ENCODE measurements at places on chromosomes 6 and 20.

- no peak for DNase-seq
Measured at GRCh38 chr6:13307508-13307995, 20.8 kb downstream of the TBC1D7 start.

DNA sequence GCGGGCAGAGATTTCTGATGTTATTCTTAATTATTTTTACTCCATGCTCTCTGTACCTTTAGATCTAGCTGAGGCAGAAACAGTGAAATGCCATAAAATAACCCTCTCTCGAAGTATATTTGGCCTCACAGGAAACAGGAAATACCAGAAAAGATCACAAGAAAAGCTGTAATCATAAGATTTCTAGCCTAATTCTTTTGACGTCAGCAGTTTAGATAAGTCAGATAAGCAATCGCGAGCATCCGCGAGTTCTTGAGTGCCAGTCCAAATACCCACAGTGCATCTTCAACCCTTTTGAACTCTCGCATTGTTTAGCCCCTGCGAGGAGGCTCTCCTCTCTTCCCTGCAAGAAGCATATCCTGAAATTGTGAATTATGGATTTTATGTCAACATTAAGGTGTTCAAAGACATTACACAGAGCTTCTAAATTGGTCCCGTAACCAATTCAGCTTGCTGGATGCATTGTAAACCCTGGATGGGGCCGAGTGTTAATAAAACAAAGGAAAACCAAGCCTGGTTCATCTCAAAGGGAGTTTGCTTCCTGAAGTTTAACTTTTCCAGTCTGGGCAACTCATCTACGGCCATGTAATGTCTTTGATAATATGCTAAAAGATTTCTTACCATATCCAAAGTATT is 198.9 kb downstream of the MTFR2 start:
- no peak for DNase-seq

- no peak for DNase-seq
Measured at GRCh38 chr6:43016176-43016942, 2.3 kb downstream of the KLHDC3 start.

DNA sequence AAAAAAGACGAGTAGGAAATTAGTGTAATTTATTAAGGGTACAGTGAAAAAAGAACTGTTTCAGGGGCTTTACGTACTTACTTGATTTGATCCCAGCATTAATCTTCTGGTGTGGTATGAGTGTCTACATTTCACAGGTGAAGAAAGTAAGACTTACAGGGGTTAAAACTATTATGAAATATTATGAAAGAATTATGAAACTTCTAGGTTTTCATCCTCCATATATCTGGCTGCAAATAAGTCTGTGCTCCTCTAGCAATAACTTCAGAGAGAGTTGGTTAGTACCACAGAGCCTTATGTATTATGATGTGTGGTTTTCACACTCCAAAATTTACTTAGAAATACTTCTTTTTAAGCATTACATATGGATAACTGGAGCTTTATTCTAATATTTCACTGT is 41.9 kb downstream of the ZFAND3 start:
- no peak for DNase-seq

DNA sequence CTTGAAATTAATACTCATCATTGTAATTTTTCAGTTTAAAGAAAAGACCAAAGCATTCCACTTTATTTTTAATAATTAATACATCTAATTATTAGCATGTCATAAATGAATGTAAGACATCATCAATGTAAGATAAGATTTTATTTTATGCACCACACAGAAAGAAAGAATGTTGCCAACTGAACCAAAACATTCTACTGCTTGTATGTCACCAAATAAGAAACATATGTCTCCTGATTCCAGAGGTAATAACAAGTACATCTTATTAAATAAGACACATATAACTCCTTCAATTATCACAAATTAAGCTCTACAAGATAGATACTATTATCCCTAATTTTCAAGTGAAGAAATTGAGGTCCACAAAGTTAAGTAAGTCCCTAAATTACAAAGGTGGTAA is 189.5 kb downstream of the GMDS start:
- no peak for DNase-seq

- DNase-seq = no peak
Measured at GRCh38 chr20:646107-646867, 6.7 kb downstream of the SRXN1 start.

GRCh38 chr20:48238781-48239180 is 453.5 kb upstream of the SULF2 start:
- DNase-seq = no peak

DNA sequence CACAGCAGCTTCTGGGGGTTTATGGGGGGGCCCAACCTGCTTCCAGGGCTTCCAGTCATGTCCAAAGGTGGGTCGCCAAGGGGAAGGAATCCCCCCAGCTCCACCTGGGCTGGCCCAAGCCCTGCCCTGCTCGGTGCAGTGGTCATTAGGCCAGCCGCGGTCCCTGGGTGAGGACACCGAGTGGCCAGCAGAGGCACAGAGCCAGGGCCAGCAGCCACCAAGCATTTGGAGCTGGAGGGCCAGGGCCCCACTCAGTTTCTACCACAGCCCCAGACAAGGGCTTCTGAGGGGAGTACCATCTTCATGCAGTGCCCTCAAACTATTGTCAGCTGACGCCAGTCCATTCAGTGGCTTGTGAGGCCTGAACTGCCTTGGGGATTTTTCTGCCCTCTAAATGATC is 39.6 kb downstream of the TFEB start:
- DNase-seq = no peak

GRCh38 chr6:133441491-133441890 is 200.3 kb downstream of the EYA4 start:
- DNase-seq = no peak

- no peak for DNase-seq
Measured at GRCh38 chr6:155443168-155443567, 12.5 kb downstream of the NOX3 start.

- peak; percentile 57 for DNase-seq
Measured at GRCh38 chr6:143337201-143337949, 113.1 kb downstream of the ADAT2 start.

GRCh38 chr6:167056370-167056769 is 57.2 kb downstream of the CEP43 start:
- no peak for DNase-seq

GRCh38 chr20:44464514-44464913 is 11.2 kb upstream of the TTPAL start:
- no peak for DNase-seq

GRCh38 chr20:50037123-50037522 is 54.3 kb downstream of the SNAI1 start:
- DNase-seq = no peak

DNA sequence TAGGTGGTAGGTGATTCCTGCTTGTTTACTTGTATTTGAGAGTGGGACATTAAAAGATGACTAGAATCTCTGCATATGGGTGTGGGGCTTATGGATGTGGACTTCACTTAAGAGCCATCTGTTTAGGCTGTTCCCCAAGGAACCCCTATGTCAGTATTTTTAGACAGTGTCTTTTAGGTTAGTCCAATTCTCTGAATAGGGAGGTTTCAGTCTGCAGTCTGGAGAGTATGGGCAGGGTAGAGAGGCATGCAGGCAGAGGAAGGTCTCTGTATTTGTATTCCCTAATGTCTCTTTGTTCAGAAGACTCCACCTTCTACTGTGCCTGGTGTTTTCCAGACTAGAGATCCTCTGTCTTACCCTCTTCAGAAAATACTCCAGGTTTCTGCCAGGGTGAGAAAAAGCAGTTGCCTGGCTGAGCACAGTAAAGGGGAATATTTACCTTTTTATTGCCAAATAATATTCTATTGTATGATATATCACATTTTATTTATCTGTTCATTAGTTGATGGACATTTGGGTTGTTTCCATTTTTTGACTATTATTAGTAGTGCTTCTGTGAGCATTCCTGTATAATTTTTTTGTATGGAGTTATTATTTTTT is 19.1 kb downstream of the SLX4IP start:
- DNase-seq = no peak

GRCh38 chr6:5670811-5671561 is 335.7 kb downstream of the NRN1 start:
- DNase-seq = no peak

- no peak for DNase-seq
Measured at GRCh38 chr6:107561306-107561705, 71.4 kb downstream of the SOBP start.

- DNase-seq = peak; percentile 71
Measured at GRCh38 chr6:26195376-26195923, 108.2 kb downstream of the HFE start.

DNA sequence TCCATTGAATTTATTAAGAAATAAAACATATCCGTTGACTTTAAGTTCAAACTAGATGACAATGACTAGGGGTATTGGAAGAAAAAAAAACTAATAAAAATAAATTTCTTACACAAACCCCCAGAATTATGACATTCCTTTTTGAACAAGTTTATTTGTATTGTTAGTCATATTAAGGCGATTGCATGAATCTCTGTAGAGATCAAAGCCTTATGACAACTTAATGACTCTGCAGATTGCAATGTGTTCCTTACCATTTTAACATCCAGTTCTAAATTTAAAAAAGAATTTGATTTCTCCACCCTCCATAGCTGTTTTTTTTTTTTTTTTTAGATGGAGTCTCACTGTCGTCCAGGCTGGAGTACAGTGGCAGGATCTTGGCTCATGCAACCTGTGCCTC is 189.8 kb upstream of the CEP162 start:
- no peak for DNase-seq

DNA sequence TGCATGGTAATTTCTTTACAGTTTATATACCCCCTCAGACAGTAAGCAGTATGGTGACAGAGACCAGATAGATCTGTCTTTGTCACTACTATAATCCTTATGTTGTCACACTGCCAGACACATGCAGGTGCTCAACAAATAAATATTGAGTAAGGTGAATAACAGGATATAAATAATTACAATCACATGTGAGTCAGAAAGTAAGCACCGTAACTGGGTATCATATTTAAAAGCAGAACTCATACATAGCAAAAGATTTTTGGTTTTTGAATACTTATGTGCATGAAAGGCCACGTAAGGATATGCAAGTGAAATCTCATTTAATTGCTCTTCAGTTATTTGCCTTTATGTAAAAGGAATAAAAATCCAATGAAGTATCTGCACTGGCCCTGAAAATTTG is 17.4 kb downstream of the CNBD2 start:
- DNase-seq = no peak

GRCh38 chr6:132693478-132693877 is 20.4 kb downstream of the VNN1 start:
- no peak for DNase-seq

DNA sequence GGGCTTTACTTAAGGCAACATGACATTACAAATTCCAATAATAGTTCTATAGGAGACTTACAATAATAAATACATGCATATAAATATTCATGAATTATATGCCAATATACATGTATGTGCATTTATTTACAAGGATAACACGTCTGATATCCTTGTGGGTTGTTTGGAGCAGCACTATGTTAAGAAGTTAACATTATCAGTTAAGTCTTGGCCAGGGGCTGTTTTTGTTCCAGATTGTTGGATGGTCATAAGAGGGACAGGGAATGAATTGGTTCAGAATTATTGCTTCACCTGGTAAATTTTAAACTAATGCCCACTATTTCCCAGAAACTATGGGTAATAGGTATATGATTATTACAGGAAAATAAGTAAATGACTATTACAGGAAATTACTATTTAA is 81.3 kb upstream of the MMS22L start:
- no peak for DNase-seq

DNA sequence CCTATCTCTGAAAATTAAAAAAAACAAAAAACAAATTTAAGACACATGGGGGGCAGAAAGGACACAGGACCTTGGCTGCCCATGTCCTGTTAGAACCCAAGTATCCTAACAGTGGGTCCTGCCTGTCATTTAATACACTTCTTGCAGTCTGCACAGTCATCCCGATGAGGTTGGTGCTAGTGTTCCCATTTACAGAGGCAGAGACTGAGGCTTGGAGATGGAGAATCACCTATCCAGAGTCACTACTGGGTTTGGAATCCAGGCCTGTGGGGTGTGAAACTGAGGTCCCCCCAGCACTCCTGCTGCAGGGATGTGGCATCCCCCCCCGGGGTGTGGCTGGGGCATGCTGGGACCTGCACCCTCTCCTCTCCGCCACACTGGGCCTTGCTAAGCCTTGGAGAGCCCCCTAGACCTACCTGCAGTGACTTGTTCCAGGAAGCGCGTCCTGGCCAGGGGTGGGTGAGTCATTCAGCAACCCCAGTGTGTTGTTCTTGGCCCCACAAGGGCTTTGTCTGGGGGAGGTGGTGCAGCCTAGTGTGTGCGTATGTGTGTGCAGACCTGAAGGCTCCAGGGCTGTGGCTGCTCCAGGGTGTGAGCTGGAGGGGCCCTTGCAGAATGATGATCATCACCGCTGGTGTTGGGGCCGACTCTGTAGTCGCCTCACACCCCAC is 49.7 kb downstream of the BCAS4 start:
- no peak for DNase-seq

- DNase-seq = no peak
Measured at GRCh38 chr6:35300848-35301247, 3.2 kb downstream of the DEF6 start.

GRCh38 chr6:97401533-97401932 is 118.5 kb upstream of the MMS22L start:
- DNase-seq = no peak

GRCh38 chr20:61404303-61404702 is 152.2 kb downstream of the CDH4 start:
- DNase-seq = no peak

GRCh38 chr6:136351518-136352110 is 62.0 kb upstream of the BCLAF1 start:
- DNase-seq = no peak

DNA sequence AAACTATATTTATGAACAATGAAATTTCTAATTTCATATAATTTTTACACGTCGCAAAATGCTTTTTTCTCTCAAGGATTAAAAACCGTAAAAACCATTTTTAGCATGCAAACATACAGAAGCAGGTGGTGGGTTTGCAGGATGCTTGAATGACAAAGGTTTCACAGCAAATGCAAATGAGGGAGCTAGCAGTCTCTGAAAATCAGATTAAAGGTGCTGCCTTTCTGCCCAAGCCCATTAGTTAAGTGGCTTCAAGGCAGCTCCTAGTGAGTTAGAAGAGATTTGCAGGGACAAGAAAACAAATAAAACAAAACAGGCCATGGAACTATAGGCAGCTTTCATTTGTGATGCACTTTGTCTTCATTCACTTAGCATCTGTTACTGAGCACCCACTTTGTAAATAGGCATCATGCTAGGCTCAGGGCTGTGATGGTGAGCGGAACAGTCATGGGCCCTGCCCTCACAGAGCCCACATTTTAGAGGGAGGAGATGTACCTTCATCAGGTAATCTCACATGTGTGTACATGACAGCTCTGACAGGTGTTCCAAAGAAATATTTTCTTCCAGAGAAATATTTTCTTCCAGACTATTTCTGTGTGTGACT is 29.5 kb downstream of the NAPB start:
- no peak for DNase-seq

- DNase-seq = no peak
Measured at GRCh38 chr6:74410630-74411029, 714.6 kb downstream of the CD109 start.

DNA sequence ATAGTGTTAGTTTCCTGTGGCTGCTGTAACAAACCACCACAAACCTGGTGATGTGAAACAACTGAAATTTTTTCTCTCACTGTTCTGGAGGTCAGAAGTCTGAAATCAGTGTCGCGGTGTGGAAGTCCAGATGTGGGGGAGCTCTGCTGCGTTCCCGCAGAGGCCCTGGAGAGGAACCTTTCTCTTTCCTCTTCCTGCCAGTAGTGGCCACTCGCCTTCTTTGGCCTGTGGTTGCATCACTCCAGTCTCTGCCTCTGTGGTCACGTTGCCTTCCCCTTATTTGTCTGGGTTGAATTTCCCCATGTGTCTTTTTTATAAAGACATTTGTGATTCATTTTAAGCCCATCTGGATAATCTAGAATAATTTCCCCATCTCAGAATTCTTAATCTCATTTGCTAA is 295.5 kb upstream of the FLRT3 start:
- no peak for DNase-seq
